ENCODE measurements at places on chromosomes 1 and 21.

- no peak overlapping the region for H3K27ac ChIP-seq
- peak; percentile 91 for DNase-seq
- peaks cover 85% of the 10 kb centered on the region for H3K27me3 ChIP-seq
- H3K4me1 ChIP-seq: peaks cover 20% of the 10 kb centered on the region
- no peak overlapping the region for H3K4me3 ChIP-seq
These were observed 26.8 kb downstream of the SLC1A7 start for GRCh38 chr1:53115403-53116306.

DNA sequence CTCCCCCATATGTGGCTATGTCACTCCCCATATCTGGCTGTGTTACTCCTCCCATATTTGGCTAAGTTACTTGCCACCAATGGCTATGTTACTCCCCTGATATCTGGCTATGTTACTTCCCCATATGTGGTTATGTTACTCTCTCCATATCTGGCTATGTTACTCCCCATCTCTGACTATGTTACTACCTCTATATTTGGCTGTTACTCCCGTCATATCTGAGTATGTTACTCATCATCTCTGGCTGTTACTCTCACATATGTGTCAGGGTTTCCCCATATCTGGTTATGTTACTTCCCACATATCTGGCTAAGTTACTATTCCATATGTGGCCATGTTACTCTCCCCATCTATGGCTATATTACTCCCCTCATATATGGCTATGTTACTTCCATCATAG lies 50.3 kb upstream of the MAP10 start:
- H3K4me3 ChIP-seq: no peak overlapping the region
- no peaks in the 10 kb centered on the region for H3K27me3 ChIP-seq
- no peaks in the 10 kb centered on the region for H3K36me3 ChIP-seq
- no peak overlapping the region for H3K27ac ChIP-seq
- no peaks in the 10 kb centered on the region for H3K4me1 ChIP-seq

GRCh38 chr1:152086760-152087159 lies 2.1 kb downstream of the TCHHL1 start:
- H3K4me1 ChIP-seq: no peaks in the 10 kb centered on the region
- no peak overlapping the region for H3K4me3 ChIP-seq
- H3K27ac ChIP-seq: no peak overlapping the region
- no peaks in the 10 kb centered on the region for H3K36me3 ChIP-seq
- H3K27me3 ChIP-seq: no peaks in the 10 kb centered on the region
- DNase-seq: no peak

GRCh38 chr1:61447106-61447967 lies 277.6 kb downstream of the TM2D1 start:
- no peak overlapping the region for H3K4me3 ChIP-seq
- no peaks in the 10 kb centered on the region for H3K27me3 ChIP-seq
- DNase-seq: no peak
- H3K27ac ChIP-seq: peak overlapping the region; percentile 7
- H3K4me1 ChIP-seq: peaks cover 2% of the 10 kb centered on the region

GRCh38 chr1:100266741-100267140 lies 725 bp downstream of the RTCA start:
- no peaks in the 10 kb centered on the region for H3K27me3 ChIP-seq
- no peak for DNase-seq
- H3K27ac ChIP-seq: no peak overlapping the region
- H3K36me3 ChIP-seq: peaks cover 53% of the 10 kb centered on the region
- peak overlapping the region; percentile 91 for H3K4me3 ChIP-seq

GRCh38 chr21:24590261-24590660 lies 1017.0 kb downstream of the MRPL39 start:
- no peak for DNase-seq
- no peaks in the 10 kb centered on the region for H3K27me3 ChIP-seq
- no peak overlapping the region for H3K4me3 ChIP-seq
- H3K36me3 ChIP-seq: no peaks in the 10 kb centered on the region
- H3K4me1 ChIP-seq: no peaks in the 10 kb centered on the region
- H3K27ac ChIP-seq: no peak overlapping the region

GRCh38 chr1:52795464-52795863 lies 47.1 kb upstream of the ZYG11A start:
- no peaks in the 10 kb centered on the region for H3K4me1 ChIP-seq
- H3K27ac ChIP-seq: no peak overlapping the region
- no peak for DNase-seq
- peaks cover 39% of the 10 kb centered on the region for H3K36me3 ChIP-seq

DNA sequence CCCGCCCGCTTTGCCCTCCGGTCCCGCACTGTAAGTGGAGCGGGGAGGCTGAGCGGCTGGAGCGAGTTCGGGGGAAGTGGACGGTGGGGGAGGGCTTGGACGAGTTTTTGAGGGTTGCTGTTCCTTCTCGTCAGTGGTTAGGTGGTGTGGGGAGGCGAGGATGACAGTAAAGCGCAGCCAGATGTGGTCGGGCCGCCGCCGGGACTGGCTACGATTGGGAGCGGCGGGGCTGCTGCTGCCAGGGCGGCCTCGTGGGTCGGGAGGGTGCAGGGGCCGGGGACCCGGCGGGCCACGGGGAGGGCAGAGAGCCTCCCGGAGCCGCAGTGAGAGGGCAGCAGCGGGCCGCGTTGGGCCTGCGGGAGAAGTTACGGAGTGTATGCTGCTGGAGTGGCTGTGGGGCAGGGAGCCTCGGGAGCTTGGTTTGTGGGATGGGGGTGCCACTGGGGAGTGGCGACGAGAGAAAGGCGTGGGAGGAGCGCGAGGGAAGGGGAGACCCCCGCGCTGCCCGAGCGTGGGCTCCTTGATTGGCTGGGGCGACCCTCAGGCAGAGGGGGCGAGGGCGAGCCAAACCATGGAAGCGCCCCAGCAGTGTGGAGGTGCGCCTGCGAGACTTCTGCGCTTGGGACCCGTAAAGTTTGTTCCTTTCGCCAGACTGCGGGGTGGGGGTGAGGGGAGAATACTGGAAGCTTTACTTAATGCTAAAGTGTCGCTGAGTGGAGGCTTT lies 2.1 kb downstream of the ADGRL2 start:
- H3K4me1 ChIP-seq: no peaks in the 10 kb centered on the region
- no peaks in the 10 kb centered on the region for H3K27me3 ChIP-seq
- peak overlapping the region; percentile 91 for H3K4me3 ChIP-seq
- no peaks in the 10 kb centered on the region for H3K36me3 ChIP-seq
- H3K27ac ChIP-seq: peak overlapping the region; percentile 84

DNA sequence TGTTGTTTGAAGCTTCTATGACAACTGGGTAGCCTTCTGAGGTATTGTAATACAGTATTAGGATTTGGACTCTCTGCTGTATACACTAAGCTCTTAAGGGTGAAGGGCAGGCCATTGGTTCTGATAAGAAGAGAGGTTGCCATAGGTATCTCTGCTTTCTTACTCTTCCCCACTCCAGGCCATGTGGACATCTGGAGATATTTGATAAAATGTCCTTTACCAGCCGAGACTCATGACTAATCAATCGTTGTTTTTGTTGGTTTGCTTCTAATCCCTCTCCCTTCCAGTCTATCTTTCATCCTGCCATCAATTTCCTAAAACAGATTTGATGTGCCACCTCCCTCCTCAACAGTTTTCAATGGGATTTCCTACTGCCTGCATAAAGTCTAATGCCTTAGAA lies 64.6 kb upstream of the WDR26 start:
- peaks cover 4% of the 10 kb centered on the region for H3K4me1 ChIP-seq
- H3K27ac ChIP-seq: no peak overlapping the region
- no peaks in the 10 kb centered on the region for H3K27me3 ChIP-seq
- DNase-seq: no peak
- no peaks in the 10 kb centered on the region for H3K36me3 ChIP-seq

DNA sequence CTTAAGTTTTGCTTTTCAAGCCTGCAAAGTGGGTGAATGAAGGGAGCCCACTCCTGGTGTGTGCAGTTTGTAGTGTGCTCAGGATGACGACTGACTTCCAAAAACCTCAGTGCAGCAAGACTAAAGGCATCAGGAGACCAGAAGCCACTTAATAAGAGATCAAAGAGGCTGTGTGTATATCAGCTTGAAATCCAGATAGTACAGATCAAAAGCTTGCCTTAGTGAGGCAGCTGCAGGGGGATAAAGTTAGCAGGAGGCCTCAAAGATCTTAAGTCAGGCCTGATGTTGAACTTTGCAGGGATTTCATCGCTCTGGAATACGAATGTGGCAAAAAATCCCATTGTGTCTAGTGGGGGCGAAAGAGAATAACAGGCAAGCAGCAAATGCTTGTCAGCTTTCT lies 99.8 kb downstream of the PATJ start:
- peaks cover 5% of the 10 kb centered on the region for H3K36me3 ChIP-seq
- DNase-seq: no peak
- no peaks in the 10 kb centered on the region for H3K27me3 ChIP-seq
- peak overlapping the region; percentile 9 for H3K27ac ChIP-seq
- H3K4me3 ChIP-seq: no peak overlapping the region

- H3K4me1 ChIP-seq: peaks cover 23% of the 10 kb centered on the region
- H3K27ac ChIP-seq: no peak overlapping the region
- DNase-seq: peak; percentile 92
- H3K4me3 ChIP-seq: peak overlapping the region; percentile 89
- no peaks in the 10 kb centered on the region for H3K36me3 ChIP-seq
- H3K27me3 ChIP-seq: peaks cover 5% of the 10 kb centered on the region
These were observed 996 bp upstream of the TMEM51 start for GRCh38 chr1:15152318-15153183.

- H3K36me3 ChIP-seq: no peaks in the 10 kb centered on the region
- H3K27ac ChIP-seq: no peak overlapping the region
- peak; percentile 72 for DNase-seq
- no peaks in the 10 kb centered on the region for H3K4me1 ChIP-seq
- H3K4me3 ChIP-seq: no peak overlapping the region
These were observed 74.9 kb upstream of the ANGPTL1 start for GRCh38 chr1:178945763-178946266.

- no peak overlapping the region for H3K4me3 ChIP-seq
- H3K4me1 ChIP-seq: peaks cover 4% of the 10 kb centered on the region
- no peaks in the 10 kb centered on the region for H3K36me3 ChIP-seq
- no peak for DNase-seq
- H3K27ac ChIP-seq: no peak overlapping the region
These were observed 269.3 kb upstream of the LYPLAL1 start for GRCh38 chr1:218904416-218904815.

DNA sequence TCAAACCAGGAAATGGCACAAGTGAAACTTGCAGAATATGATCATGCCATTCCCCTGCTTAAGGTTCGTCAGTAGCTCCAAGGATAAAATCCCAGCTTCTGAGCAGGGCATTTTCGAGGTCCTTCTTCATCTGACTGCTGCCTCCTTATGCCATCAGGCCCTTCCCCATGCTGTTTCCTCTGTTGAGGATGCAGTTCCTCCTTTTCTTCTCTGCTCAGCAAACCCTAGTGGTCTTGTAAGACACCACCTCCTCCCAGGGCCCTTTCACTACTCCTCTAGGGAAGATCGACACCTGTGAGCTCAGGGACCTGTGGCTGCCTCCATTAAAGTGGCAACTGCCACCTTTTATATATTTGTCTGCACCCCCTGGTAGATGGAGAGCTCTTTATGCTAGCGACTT lies 62.1 kb upstream of the JUN start:
- H3K4me3 ChIP-seq: no peak overlapping the region
- no peaks in the 10 kb centered on the region for H3K27me3 ChIP-seq
- no peak for DNase-seq
- no peak overlapping the region for H3K27ac ChIP-seq
- H3K4me1 ChIP-seq: no peaks in the 10 kb centered on the region

GRCh38 chr1:4702932-4703331 lies 48.5 kb downstream of the AJAP1 start:
- no peak for DNase-seq
- H3K4me3 ChIP-seq: no peak overlapping the region
- no peaks in the 10 kb centered on the region for H3K4me1 ChIP-seq

DNA sequence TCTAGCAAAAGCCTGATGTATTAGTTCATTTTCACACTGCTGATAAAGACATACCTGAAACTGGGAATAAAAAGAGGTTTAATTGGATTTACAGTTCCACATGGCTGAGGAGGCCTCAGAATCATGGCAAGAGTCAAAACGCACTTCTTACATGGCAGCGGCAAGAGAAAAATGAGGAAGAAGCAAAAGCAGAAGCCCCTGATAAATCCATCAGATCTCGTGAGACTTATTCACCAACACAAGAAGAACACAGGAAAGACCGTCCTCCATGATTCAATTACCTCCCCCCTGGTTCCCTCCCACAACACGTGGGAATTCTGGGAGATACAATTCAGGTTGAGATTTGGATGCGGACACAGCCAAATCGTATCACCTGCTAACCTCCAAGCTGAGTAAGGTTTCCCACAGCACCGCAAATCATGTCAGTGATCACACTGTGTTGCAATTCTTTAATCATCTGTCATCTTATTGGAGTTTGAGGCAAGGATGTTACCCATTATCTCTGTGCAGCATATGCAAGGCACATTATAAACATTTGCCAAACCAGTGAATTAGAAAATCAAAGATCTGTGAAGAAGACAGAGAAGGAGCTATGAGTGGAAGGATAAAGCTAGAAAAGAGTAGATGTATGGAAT lies 128.5 kb downstream of the ZNF281 start:
- H3K27ac ChIP-seq: no peak overlapping the region
- peaks cover 8% of the 10 kb centered on the region for H3K4me1 ChIP-seq
- no peaks in the 10 kb centered on the region for H3K36me3 ChIP-seq
- no peak for DNase-seq
- H3K27me3 ChIP-seq: no peaks in the 10 kb centered on the region
- H3K4me3 ChIP-seq: no peak overlapping the region

- no peak overlapping the region for H3K27ac ChIP-seq
- no peak overlapping the region for H3K4me3 ChIP-seq
- no peaks in the 10 kb centered on the region for H3K27me3 ChIP-seq
- H3K4me1 ChIP-seq: no peaks in the 10 kb centered on the region
These were observed 156.0 kb upstream of the JUN start for GRCh38 chr1:58939666-58940370.

- no peak for DNase-seq
- H3K4me3 ChIP-seq: no peak overlapping the region
- H3K4me1 ChIP-seq: no peaks in the 10 kb centered on the region
- H3K36me3 ChIP-seq: peaks cover 18% of the 10 kb centered on the region
- no peak overlapping the region for H3K27ac ChIP-seq
These were observed 51.5 kb downstream of the SCCPDH start for GRCh38 chr1:246775531-246776385.

DNA sequence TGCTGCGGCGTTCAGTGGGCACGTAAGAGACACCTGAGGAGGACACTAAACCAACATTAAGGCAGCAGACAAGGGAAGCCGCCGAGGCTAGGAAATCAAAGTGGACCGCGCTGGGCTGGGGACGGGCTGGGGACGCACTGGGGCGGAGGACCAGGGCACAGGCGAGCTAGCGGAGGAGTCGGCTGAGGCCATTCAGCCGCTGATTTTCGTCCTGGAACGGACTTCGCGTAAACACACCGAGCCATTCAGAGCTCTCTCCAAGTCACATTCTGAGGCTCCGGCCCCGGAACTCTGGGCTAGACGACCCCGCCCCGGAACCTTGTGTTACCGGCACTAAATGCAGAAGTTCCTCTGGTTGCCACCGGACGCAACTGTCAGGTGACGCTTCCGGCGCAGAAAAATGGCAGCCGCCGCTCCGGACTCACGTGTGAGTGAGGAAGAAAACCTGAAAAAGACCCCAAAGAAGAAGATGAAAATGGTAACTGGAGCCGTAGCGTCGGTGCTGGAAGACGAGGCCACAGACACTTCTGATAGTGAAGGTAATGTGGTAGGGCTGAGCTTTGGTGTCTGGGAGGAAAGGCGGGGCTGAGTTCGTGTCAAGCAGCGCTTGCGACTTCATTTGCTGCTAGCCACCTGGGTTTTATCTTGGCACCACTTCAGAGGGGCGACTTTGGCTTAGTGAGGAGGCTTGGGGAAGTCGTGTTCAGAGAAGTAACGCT lies at the start of gene RRP15:
Gene RRP15, plus strand, starts transcription at position 377 of the 719 bp plus-strand sequence. Its CDS starts 24 bp downstream, at position 401.
- peak within 1 kb of the TSS; percentile 97 for H3K4me3 ChIP-seq
- H3K4me1 ChIP-seq: no peaks in the 10 kb centered on the region
- H3K27me3 ChIP-seq: no peaks in the 10 kb centered on the region
- H3K36me3 ChIP-seq: no peaks in the 10 kb centered on the region
- peak within 1 kb of the TSS; percentile 56 for H3K27ac ChIP-seq

- no peaks in the 10 kb centered on the region for H3K27me3 ChIP-seq
- H3K27ac ChIP-seq: no peak overlapping the region
- peaks cover 43% of the 10 kb centered on the region for H3K36me3 ChIP-seq
- no peak overlapping the region for H3K4me3 ChIP-seq
These were observed 25.8 kb downstream of the KIAA0319L start for GRCh38 chr1:35531368-35531767.

All from endodermal cell (in vitro differentiated cells).